ENCODE measurements at places on chromosomes 12 and 14. TPM values are rescaled to one million over a fixed set of nuclear protein-coding genes. Genes with fewer than 3 reads are reported as not detected.

USP5 gene
- total RNA-seq, result 120 TPM

LRRK2 gene
- total RNA-seq, result 2.4 TPM

C12orf56 gene
- total RNA-seq, result 1.8 TPM

PLA2G1B gene
- not detected for total RNA-seq

ZCCHC8 gene
- total RNA-seq, result 11.9 TPM

DCP1B gene
- 12.8 TPM for total RNA-seq
